Iris pigment epithelial cell (primary cell): ENCODE measurements at places on chromosomes 2 and 18.
A peak's percentile ranks its signal among the peaks of the same experiment; 100 is the strongest.

DNA sequence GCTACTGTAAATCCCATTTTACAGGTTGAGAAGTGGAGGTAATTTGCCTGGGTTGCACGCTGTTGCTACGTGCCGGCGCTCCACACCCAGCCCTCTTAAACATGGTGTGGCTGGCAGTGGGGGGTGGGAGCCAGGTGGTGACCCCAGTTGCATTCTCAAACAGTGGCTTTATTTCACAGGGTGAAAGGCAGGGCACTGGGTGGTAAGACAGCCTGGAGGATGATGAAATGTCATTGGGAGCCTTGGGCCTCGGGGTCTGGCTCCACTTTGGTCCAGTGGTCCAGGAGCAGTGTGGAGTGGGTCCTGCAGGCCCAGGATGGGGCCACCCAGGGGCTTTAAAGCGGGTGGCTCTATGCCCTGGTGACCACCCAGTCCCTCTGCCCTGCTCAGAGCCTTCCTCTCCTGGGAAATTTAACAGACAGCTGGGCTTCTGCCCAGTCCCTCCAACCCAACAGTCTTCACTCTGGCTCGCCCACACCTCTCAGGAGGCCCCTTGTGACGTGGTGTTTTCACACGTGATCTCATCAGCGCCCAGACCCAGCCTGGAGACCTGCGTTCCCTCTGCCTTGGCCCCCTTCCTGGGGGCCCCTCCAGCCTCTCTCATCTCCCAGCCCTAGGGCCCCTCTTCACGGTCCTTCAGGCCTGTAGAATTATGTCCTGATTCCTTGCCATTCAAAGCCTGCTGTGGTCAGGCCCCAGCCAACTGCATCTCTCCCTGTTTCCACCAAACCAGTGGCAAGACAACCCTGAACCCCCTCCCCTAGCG lies 92.5 kb downstream of the INHBB start:
- no peak for DNase-seq

DNA sequence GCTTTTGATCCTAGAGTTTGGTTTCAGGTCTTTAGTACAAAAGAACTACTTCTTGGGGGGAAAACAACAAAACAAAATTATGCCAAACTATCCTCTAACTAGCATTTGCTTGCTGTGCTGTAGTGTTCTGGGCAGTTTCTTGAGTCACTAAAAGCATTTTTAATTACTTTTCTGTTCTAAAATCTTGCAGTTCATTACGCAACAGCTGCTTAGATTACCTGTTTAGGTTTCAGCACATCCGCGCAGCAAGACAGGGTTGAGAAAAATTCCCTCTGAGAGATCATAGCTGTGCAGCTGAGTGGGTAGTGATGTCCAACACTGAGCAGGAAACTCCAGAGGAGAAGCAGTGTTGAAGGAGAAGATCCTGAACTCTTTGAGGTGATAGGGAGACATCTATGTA lies 9.0 kb downstream of the DAW1 start:
- DNase-seq = peak; percentile 51

- no peak for DNase-seq
These were observed 608.8 kb downstream of the LRP1B start for GRCh38 chr2:141522048-141522447.

- DNase-seq = no peak
These were observed 16.0 kb upstream of the SPHKAP start for GRCh38 chr2:228197504-228197903.

DNA sequence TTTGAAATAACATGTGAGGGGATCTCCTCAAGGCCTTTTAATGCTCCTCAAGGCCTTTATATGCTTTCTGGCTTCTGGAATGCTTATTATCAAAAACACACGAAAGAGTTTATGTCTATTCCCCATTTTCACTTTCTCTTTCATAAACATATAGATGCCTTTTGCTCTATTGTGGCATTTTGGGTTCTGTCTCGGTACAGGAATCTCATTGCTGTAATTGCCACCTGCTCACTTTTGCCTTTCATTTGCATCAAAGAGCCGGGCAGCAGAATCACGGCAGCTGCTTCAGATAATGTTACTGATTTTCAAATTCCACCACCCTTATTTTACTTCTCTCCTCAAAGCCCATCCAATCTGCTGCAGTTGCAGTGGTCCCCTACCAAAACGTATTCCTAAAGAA lies 54.8 kb upstream of the LPIN2 start:
- DNase-seq = no peak

GRCh38 chr2:28454016-28454930 lies 41.6 kb upstream of the PLB1 start:
- DNase-seq = peak; percentile 41
